ENCODE measurements at places on chromosomes 4 and X.

DNA sequence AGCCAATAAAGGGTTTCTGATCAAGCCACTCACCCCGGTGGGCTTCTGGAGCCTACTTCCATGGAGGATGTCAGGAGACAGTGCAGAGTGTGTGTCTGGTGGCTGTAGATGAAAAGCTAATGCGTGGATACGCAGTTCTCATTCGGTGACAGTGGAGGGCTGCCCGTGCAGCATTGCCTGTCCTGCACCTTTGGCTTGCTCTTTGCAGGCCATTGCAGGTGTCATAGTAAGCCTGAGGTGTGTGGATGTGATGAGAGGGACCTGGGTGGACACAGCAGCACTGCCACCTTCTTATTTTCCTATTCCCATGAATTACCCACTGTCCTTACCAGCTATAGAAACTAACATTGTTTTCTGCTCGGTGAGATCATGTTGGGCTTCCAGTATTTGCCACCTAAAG, 101.2 kb downstream of the STK32B start:
- no peak for DNase-seq

GRCh38 chr4:119151161-119151560, 15.5 kb downstream of the MYOZ2 start:
- no peak for DNase-seq

DNA sequence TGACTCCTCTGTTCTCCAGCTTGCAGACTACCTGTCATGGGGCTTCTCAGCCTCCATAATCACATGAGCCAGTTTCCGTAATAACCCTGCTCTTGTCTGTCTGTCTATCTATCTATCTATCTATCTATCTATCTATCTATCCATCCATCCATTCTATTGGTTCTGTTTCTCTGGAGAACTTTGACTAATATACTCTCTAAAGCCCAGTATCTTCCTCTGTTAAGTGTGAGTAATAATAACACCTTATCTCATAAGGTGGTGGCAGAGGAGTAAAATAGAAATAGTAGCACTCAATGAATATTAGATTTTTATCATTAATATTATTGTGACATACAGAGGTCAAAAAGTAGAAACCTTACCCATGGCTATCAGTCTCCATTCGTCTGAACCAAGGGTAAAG, 177.9 kb upstream of the PGRMC2 start:
- DNase-seq: no peak

- DNase-seq: no peak
Observed at GRCh38 chr4:94451051-94451694, 569 bp upstream of the PDLIM5 start.

DNA sequence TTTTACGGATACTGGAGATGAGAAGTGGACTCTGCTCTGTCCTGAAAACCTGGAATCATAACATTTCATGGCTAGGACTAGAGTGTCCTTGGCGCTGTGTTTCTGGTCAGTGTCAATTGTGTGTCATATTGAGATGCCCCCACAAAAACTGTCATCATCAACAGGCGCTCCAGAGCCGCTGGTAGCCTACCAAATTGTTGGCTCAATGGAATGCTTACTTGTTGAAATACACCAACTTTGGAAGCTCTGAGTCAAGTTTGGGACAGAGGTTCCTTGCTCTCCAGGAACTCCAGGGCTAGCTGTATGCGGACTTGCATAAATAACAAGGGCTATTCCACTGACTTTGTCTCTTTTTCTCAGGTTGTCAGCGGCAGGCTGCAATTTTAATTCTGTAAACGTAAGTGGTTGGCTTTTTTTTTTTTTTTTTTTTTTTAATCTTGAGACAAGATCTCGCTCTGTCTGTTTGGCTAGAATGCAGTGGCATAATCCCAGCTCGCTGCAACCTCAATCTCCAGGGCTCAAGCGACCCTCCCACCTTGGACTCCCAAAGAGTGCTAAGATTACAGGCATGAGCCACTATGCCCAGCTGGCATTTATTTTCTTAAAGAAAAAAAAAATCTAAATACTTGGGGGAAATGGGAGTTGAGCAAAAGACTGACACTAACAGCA, 871 bp upstream of the HPGD start:
- peak; percentile 18 for DNase-seq

GRCh38 chr4:58962424-58962823, 1852.2 kb upstream of the IGFBP7 start:
- DNase-seq: no peak

- DNase-seq: no peak
Observed at GRCh38 chr4:189162073-189162789, 778.4 kb upstream of the FRG1 start.
